Stimulated activated CD4-positive, alpha-beta T cell treated with anti-CD3 and anti-CD28 coated beads, TNF-alpha, amount 100 ng/mL, for 4 hours (primary cell): ENCODE measurements at places on chromosomes 7 and 10.

GRCh38 chr10:31219306-31219705 lies 99.7 kb upstream of the ZEB1 start:
- no peak for DNase-seq

DNA sequence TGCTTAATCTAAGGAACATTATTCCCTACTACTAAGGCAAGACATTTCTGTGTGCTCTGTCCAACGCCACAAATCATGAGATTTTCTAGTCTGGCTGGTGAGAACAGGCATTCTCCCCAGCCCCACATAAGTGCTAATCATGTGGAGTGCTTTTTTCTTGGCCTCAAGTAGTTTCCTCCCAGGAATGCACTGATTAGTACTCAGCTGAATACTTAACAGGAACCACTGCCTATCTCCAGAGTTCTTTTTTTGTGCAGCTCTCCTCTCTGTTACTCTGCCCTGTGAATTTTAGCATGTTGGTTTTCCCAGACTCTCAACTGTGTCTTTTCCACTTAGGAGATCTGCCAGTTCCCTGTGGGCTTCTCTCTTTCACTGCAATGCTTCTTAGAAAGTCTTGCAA lies 1098.5 kb upstream of the LRRTM3 start:
- DNase-seq: no peak

GRCh38 chr7:133679977-133680376 lies 427.1 kb downstream of the EXOC4 start:
- no peak for DNase-seq

GRCh38 chr7:86961686-86962085 lies 97.8 kb downstream of the ELAPOR2 start:
- DNase-seq: no peak

- DNase-seq: no peak
Measured at GRCh38 chr10:100319707-100320402, 10.2 kb downstream of the PKD2L1 start.

DNA sequence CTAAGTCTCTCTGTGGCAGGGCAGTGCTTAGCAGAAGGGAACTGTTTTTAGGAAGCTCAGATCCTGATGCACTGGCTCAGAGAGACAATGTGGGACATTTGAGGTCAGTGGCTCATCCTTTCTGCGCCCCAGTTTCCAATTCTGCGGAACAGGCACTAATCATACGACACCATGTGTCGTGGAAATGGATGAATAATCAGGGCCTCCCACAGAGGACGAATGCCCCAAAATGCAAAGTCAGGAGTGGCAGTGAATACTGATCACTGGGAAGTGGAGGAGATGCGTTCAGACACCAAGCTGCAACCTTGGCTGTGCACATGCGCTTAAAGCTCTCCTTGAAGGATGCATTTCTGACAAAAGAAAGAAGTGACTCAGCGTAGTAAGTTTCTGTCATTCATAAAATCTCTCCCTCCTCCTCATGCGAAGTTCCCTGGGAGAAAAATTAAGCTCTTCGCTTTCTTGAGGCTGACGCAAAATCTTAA lies 21.9 kb upstream of the ECHDC3 start:
- no peak for DNase-seq

DNA sequence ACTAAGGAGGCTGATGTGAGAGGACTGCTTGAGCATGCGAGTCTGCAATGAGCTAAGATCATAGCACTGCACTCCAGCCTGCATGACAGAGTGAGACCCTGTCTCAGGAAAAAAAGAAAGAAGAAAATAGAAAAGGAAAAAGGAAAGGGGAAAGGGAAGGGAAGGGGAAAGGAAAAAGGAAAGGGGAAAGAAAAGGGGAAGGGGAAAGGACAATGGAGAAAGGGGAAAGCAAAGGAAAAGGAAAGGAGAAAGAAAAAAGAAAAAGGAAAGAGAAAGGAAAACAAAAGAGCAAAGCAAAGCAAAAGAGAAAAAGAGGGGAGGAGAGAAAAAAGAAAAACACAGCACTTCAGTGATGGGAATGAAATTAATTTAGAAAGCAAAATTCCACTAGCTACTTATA lies 179.3 kb downstream of the SRPK2 start:
- DNase-seq: no peak

- DNase-seq: no peak
Measured at GRCh38 chr7:51187941-51188340, 128.7 kb downstream of the COBL start.

DNA sequence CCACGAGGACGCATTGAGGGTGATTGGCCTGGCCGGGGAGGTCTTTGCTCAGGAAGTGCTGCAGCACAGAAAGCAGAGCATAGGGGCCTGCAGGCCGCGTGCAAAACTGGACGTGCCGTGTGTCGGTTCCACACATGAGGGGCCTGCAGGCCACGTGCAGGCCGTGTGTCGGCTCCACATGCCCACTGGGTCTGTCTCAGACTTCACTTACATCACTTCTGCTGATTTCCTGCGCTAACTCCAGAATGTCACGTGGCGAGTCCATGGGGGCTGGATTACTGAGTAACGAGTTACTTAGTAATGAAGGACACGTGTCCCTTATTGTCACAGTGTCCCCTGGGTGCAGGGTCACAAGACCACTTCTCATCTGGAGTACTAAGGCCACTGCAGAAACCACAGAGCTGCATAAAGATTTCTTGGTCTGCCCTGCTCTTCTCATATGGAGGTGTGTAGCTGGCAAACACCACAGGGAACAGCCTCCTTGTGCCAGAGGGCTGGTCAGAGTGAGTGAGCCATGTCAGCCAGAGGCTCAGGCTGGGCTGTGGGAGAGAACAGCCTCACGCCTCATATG lies 60.8 kb downstream of the GDI2 start:
- DNase-seq: no peak

GRCh38 chr7:48389977-48390376 lies 218.7 kb downstream of the ABCA13 start:
- no peak for DNase-seq

- DNase-seq: no peak
Measured at GRCh38 chr7:74275401-74275881, 13.8 kb upstream of the CLIP2 start.

- DNase-seq: no peak
Measured at GRCh38 chr7:156218544-156219306, 406.5 kb upstream of the SHH start.
